CD4-positive, alpha-beta T cell treated with Interleukin-17A for 4 hours (primary cell): ENCODE measurements at places on chromosomes 4 and X.
A peak's percentile ranks its signal among the peaks of the same experiment; 100 is the strongest.

DNA sequence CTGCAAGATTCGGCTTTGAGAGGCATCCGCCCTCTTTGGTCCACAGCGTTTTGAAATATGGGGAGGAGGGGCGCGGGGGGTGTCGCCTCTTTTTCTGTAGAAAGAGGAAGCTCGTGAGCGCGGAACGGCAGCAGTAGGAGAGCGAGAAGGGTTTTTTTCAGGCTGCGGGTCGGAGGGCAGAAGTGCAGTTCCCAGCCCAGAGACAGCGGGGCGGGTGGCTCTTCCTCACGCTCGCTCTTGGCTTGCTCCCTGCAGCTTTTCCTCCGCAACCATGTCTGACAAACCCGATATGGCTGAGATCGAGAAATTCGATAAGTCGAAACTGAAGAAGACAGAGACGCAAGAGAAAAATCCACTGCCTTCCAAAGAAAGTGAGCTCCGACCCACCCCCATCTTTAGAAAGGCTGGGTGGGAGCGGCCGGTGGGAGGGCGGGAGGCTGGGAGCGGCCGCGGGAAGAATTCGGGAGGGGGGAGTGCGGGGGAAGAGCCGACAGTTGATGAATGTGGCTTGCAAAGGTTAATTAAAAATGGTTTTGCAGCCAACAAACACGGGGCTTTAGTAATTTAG is 1.2 kb downstream of the TMSB4X start:
- DNase-seq: peak; percentile 63

GRCh38 chr4:101019941-101020401 is 327.4 kb downstream of the PPP3CA start:
- peak; percentile 34 for DNase-seq

DNA sequence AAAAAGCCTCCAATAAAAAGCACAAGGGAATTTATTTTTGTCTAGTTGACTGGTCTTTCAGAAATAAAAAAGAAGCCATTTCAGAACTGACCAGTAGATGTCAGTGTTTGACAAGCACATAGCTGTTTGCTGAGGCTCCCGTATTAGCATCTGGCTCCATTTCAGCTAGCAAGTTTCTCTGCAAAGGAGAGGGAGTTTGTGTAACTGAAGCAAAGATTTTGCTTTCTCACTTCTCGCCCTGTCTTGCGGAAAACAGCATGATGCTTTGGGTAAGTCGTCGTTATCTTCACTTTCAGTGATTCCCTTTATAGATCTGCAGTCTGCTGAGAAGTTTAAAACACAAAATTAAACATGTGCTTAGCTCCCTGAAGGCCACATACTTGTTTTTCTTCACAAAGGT is 85.5 kb downstream of the CT47B1 start:
- peak; percentile 35 for DNase-seq

- DNase-seq: peak; percentile 82
Observed at GRCh38 chr4:1216869-1217294, 32.0 kb downstream of the CTBP1 start.

GRCh38 chrX:11426712-11427452 is 133.7 kb downstream of the AMELX start:
- DNase-seq: no peak

GRCh38 chrX:144616317-144616716 is 631.0 kb upstream of the SPANXN1 start:
- no peak for DNase-seq

- no peak for DNase-seq
Observed at GRCh38 chr4:22299678-22300077, 216.2 kb downstream of the ADGRA3 start.

DNA sequence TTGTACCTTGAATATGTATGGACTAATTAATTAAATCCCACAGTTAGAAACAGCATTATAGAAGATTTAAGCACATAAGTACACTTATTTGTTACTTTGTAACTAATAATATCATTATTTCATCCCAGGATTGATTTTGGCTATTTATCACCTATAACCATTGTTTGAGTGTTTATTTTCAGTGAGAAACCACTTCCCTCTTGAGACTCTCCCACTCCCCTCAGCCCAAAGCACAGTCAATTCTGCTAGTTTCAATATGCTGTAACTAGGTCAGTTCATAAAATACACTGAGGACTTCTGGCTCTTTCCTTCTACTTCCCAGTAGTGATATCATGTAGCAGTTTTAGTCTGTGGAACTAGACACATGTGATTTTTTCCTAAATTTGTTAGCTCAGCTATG is 16.3 kb downstream of the OFD1 start:
- no peak for DNase-seq

DNA sequence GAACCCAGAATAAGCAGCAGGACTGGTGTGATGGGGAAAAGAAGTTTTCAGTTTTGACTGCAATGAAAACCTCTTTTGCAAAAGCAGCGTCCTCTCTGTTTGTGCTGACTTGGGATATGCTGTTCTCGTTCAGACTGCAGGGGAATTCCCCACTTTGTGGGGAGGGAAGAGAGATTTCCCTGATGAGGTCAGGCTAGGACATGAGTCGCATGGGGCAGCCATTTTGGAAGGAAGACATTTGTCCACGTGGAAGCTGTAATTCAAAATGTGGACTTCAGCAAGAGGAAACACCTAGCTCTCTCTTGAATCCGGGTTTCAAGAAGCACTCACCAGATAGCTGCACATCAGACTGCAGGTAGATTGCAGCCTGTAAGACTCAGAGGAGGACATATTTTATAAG is 39.3 kb downstream of the ING2 start:
- no peak for DNase-seq

- no peak for DNase-seq
Observed at GRCh38 chr4:95256108-95256835, 292.5 kb downstream of the UNC5C start.

DNA sequence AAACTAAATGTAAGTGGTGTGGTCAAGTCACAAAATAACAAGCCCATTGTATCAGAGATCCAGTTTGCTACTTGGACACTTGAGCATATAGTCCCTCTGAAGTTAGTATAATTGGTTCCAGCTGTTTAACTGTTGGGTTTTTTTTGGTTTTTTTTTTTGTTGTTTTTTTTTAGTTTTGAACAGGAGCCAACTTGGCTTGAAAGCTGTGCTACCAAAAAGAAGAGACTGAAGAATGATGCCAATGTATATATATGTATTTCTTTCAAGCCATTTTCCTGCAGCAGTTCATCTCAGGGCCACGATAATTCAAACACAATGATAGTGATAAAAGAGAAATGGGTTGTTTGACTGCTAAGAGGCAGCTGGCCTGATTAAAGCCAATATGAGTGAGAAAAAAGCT is 138.3 kb downstream of the PCDH18 start:
- no peak for DNase-seq

GRCh38 chrX:107845625-107846024 is 20.0 kb downstream of the MID2 start:
- DNase-seq: no peak
